Activated effector memory CD4-positive, alpha-beta T cell treated with Interleukin-2 at 50 U/mL for 16 hours (primary cell): ENCODE measurements at places on chromosomes 5 and 9.

- no peak for DNase-seq
These were observed 13.8 kb upstream of the ASS1 start for GRCh38 chr9:130430734-130431535.

DNA sequence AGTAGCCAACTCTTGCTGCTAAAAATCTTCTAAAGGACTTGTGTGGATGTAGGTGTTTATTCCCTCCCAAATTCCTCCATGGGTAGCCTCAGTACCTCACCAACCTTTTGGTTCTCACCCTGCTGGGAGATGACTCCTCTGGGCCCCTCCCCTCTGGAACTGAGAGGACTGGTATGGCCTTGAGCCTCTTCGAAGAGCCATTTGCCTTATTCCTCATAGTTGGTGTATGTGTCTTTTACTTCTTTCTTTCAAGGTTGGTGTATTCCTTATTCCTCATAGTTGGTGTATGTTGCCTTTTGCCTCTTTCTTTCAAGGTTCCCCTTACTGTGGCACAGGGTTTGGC is 48.3 kb downstream of the GNAQ start:
- DNase-seq, result no peak

GRCh38 chr9:79360387-79361347 is 211.1 kb upstream of the TLE4 start:
- no peak for DNase-seq

- DNase-seq, result no peak
These were observed 178.6 kb downstream of the FGF18 start for GRCh38 chr5:171597946-171598640.

- DNase-seq, result no peak
These were observed 30.5 kb upstream of the F2RL1 start for GRCh38 chr5:76788362-76788761.

DNA sequence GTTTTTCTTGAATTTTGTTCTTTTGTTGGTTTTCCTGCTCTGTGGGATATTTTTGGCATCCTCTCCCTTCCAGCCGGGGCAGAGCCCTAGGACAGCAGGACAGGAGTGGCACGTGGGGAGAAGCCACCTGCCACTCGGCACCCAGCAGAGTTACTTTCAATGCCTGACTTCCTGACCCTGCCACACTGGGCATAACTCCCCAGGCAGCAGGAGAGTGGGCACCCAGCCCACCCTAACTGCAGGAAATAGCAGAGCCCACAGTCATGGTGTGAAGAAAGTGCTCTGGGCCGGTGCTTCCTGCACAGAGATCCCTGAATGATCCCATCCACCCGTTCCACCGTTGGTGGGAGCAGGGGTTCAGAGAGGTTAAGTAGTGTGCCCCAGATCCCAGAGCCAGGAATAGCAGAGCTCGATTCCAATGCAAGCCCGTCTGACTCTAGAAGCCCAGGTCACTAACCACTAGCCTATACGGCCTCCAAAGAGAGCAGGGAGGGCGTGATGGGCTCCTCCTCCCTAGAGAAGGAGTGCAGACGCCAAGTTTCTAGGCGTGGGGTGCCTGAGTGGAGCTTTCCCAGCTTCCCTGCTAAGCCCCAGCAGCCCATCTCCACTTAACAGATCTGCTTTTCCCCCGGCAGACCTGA is 8.1 kb upstream of the NUP214 start:
- no peak for DNase-seq

DNA sequence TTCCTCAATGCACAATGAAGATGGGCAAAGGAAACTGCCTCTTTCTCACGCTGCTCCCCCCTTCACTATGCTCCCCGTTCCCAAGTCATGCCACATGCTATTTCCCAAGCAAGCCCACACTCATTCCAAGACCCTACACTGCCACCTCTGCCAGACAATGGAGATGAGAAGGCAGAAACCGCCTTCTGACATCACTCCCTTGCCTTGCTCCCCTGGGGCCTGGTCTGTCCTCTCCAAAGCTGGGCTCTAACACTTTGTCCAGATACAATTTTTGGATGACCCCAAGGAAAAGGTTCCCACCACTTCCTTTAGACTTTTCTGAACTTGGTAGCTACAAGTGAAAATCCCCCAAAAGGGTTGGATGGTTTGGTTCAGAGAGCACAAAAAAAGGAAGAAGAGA is 7.2 kb upstream of the ADRA1B start:
- no peak for DNase-seq

DNA sequence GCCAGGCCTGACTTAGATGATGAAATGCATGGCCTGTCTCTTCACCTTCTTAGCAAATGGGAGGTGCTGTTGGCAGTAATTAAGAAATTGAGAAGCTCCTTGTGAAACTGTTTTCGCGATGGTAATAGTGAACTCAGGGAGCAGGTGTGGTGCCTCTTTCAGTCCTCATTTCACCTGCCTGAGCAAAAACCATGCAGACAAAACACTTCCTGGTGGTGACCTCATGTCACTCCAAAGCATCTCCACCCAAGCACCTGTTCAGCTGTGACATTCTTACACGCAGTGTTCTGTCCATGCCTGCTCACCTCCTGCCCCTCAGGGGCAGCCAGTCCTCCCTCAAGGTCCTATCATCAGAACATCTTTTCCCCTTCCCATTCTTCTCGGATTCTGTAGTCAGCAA is 146.5 kb downstream of the CD180 start:
- DNase-seq, result no peak

- DNase-seq, result no peak
These were observed 17.9 kb downstream of the TRUB2 start for GRCh38 chr9:128304136-128304970.

GRCh38 chr5:170648541-170648940 is 135.0 kb upstream of the GABRP start:
- no peak for DNase-seq

GRCh38 chr5:77139001-77139400 is 51.9 kb upstream of the ZBED3 start:
- DNase-seq, result no peak

DNA sequence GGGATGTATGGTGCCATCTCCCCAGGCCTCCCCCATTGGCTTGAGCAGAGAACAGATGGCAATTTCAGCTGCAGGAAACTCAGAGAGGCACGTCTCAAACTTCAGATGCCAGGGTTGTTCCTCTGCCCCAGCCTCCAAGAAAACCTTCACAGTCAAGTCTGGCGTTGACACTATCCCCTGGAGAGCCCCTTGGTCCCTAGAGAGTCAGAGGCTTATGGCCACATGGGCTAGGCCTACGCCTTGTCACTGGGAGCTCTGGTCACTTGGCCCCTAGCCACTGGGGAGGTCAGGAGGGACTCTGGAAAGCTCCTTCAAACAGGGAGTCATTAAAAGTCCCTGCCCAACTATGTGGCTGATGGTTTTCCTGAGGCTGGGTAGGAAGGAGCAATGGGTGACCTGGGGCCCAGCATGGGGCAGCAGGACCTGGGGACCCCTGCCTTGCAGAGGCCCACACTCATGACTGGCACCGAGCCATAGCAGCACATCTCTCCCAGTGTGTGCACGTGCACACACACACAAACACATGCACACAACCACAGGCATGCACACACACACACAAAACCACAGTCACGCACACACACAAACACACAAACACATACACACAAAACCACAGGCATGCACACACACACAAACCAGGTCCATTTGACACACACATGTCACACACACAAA is 144.2 kb downstream of the GADD45G start:
- no peak for DNase-seq

GRCh38 chr9:69193685-69194032 is 19.6 kb downstream of the TJP2 start:
- DNase-seq, result no peak

DNA sequence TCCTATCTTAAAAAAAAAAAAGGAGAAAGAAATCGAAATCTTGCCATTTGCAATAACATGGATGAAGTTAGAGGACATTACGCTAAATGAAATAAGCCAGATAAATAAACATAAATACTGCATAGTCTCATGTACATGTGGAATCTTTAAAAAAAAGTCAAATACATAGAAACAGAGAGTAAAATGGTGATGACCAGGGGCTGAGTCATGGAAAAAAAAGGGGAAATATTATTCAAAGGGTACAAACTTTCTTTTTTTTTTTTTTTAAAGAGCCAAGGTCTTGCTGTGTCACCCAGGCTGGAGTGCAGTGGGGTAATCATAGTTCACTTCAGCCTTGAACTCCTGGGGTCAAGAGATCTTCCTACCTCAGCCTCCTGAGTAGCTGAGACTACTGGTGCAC is 310.1 kb downstream of the ZNF608 start:
- DNase-seq, result no peak

DNA sequence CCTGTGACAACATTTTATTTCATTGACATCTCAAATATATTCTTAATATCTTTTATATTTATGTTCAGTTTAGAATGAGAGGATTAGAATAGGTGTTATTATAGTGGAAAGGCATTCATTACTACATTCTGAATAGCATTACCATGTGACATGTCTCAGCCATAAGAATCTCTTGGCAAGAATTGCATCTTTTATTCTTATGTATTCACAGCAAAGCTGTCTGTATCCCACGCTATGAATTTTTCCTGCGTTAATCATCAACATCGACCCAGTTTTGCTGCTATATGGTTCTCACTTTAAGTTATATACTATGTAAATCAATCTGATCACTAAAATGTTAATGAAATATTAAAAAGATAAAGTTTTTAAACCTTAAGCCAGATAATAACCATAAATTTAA is 248.6 kb downstream of the TMEM232 start:
- no peak for DNase-seq

DNA sequence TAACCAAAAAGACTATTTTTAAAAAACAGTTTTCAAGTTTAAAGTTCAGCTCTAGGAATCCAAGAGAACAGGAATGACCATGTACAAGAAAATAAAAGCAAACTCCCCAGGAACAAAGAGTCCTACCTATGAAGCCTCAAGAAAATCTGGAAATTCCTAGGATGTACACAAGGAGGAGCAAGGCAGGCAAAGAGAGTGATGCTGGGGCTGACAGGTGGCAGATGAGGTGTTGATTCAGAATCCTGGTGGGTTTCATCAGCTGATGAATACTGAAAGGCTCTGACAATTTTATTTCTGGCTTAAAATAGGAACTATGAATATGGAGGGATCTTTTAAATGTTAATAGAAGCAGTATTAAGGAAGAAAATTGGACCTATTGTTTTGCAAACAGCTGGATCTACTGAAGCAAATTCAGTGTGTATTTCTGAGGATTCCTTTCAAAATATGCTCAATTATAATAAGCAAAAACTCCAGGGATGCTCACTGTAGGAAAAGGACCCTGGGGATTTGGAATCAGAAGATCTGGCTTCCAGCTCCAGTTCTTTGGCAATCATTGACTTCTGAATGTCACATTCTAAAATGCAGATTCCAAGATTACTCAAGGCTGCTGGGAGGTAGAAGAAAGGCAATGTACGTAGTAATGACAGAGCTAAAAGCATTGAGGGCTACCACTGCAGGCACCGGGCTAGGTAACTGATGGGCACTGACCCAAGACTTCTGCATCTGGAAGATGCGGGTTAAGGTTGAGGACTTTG is 28.0 kb upstream of the SH3RF2 start:
- no peak for DNase-seq

DNA sequence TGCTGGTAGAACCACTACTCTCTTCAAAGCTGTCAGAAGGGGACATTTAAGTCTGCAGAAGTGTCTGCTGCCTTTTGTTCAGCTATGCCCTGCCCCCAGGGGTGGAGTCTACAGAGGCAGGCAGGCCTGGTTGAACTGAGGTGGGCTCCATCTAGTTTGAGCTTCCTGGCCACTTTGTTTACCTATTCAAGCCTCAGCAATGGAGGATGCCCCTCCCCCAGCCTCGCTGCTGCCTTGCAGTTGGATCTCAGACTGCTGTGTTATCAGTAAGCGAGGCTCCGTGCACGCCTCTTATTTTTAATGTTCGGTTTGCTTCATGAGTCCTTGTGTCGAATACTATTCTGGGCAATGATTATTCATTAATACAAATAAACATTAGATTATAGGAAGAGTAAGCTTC is 3.1 kb upstream of the SLC27A6 start:
- no peak for DNase-seq

DNA sequence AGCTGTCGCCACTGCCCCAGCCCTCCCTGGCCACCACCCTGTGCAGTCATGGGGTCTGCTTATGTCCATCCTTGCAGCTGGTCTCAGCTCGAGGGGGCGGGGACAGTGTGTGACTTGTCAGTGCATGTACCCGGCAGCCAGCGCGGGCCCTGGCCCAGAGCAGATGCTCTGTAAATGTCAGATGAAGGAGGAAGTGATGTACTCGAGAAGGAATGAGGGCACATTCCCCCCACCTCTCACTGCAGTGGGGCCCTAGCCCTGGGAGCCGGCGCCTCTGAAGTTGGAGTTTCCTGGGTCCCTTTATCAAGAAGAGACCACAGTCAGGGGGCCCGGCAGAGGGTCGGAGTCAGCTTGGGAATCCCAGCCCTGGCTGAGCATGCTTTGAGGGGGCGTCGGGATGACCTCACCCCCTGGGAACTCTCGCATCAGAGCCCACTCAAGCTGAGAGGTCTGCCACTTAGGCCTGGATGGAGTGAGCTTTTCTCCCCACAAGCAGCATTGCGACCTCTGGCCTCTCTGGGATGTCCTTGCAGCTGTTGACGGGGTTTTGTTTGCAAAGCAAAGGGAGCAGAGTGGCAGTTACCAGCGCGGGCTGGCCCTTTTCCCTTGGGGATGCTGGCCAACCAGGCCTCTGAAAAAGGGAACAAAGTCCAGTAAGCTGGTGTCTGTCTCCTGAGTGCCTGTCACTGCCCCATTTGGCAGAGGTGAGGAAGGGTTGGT is 19.0 kb downstream of the NEURL1B start:
- no peak for DNase-seq

- DNase-seq, result no peak
These were observed 35.9 kb downstream of the STOM start for GRCh38 chr9:121333950-121334773.

GRCh38 chr9:24095246-24095645 is 269.2 kb upstream of the ELAVL2 start:
- DNase-seq, result no peak

GRCh38 chr5:109404428-109404960 is 5.3 kb downstream of the PJA2 start:
- DNase-seq, result no peak
